ENCODE measurements at places on chromosomes 2 and 18.

- DNase-seq = no peak
Measured at GRCh38 chr18:3219631-3220335, at the start of gene MYOM1. Gene MYOM1, minus strand, starts transcription at chr18:3219968. Its CDS starts 4,745 bp downstream, at chr18:3215223.

- DNase-seq = peak; percentile 71
Measured at GRCh38 chr2:171146633-171147032, 14.1 kb downstream of the TLK1 start.

DNA sequence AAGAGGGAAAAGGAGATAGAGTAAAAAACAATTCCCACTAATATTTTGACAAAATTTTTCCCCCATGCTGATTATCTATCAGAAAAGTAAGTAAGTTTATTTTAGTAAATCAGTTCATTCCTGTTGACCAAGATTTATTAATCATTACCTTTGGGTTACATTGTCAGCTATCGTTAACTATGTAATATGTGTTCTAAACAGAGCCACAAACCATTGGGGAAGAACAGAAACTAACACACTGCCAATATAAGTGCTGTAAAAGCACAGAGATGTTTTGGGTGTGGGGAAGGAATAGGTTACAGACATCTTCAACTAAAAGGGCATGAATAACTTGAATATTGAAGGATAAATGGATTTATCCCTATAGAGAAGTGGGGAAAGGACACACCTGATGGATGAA lies 42.5 kb upstream of the ACADL start:
- no peak for DNase-seq

DNA sequence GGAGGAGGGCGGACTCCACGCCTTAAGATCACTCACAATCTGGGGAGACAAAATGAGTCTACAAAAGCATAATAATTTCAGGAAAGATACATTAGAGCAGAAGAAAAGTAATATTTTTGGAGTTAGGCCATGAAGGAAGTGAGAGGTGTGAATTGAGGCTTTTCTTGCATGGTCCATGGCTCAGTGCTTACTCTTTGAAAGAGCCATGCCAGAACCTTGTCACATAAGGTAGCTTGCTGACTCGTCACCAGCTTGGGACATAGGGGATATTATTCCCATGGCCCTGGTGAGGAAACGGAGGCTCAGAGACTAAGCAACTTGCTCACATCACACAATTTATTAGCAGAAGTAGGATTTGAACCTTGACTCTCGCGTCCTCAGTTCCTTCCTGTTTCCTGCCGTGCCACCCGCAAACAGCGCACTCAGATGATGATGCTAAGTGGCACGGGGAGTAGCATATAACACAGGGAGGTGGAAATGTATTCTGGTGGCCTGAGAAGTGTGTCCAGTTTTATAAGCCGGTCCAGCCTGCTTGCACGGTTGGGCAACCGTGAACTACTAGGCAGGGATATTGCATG lies 312.2 kb upstream of the EPAS1 start:
- DNase-seq = peak; percentile 33

Measured in hematopoietic multipotent progenitor cell treated with erythropoietin and hydrocortisone succinate and interleukin-3 and kit ligand, for 4 days (in vitro differentiated cells).